ENCODE measurements at places on chromosomes 5 and 9. TPM values are rescaled to one million over a fixed set of nuclear protein-coding genes. Genes with fewer than 3 reads are reported as not detected.

DNA sequence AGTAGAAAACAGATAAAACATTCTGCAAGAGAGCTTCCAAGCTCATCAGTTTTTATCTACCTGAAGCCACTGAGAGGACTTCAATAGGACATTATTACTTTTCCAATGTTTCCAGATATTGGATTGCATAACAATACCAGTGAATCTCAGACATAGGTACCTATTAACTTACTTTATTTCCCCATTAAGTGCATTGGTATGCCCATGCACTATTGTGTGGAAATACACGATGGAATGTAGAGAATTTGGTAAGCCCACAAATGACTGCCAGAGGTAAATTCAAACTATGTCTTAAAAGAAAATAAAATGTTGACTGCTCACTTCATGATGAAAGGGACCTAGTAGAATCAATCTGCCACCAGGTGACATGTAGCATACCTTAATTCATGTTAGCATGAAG, 48.1 kb upstream of the PRR16 start:
- DNase-seq = no peak

GRCh38 chr5:98524773-98525172, 248.7 kb upstream of the RGMB start:
- no peak for DNase-seq

- DNase-seq = no peak
Observed at GRCh38 chr9:72552356-72552755, 30.9 kb downstream of the TMC1 start.

GRCh38 chr5:166074582-166075481, 2216.6 kb upstream of the WWC1 start:
- no peak for DNase-seq

DNA sequence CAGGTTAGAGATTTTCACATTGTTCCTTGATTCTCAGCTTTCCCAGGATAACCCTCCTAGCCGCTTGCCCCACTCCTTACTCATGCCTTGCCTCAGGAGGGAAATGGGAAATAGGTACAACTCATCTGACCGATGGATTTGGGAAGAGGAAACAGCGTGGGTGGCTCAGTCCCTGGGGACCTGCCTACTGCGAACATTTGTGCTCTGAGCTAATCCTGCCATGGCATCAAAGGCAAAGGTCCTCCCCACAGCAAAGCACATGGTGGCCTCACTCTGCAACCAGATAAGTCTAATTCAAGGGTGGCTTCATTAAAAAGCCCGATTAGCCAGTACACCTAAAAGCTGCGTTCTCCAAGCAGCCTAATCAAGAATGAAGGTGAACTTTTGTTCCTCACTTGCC, 82.4 kb upstream of the ADRA1B start:
- DNase-seq = no peak

DNA sequence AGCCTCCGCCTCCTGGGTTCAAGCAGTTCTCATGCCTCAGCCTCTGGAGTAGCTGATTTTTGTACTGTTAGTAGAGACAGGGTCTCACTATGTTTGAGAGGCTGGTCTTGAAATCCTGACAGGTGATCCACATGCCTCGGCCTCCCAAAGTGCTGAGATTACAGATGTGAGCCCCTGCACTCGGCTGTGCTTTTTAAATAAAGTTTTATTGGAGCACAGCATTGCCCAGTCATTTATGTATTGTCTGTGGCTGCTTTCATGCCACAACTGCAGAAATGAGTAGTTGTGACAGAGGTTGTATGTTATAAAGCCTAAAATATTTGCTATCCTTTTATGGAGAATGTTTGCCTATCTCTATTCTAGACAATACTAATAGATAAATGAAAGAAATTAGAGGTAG, 169.2 kb downstream of the AOPEP start:
- no peak for DNase-seq

- no peak for DNase-seq
Observed at GRCh38 chr9:123400926-123401503, 45.0 kb downstream of the CRB2 start.

DNA sequence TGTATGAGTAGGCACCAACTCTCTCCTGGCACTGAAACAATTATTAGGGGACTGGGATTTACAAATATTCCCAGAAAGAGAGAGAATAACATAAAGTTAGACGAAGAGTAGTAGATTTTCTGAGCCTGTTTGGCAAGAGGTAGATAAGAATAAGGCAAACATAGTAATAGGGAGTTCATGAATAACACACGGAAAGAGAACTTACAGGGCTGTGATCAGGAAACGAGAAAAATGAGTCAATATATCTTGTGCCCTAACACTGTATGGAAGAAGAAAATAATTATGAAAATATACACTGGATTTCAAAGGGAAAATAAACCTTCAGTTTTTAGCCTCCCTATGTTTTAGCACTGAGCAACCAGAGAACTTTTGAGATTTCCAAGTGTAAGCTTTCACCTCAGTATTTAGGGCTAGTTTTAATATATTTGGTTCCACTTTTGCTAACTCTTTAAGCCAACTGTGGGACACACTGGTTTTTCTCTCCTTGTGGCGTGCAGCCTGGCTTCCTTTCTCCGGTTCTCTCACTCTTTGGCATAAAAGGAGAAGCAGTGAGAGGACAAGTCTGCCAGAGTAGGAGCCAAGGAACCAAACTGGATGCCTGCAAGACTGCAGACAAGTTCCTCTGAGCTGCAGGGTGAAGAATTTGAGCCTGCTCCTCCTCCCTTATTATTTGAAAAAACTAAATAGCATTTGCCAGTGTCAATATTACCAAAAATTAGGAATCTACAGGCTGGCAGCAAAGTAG, 6.6 kb upstream of the KCNN2 start:
- no peak for DNase-seq

GRCh38 chr5:64754066-64754465, 14.4 kb downstream of the SREK1IP1 start:
- no peak for DNase-seq

DNA sequence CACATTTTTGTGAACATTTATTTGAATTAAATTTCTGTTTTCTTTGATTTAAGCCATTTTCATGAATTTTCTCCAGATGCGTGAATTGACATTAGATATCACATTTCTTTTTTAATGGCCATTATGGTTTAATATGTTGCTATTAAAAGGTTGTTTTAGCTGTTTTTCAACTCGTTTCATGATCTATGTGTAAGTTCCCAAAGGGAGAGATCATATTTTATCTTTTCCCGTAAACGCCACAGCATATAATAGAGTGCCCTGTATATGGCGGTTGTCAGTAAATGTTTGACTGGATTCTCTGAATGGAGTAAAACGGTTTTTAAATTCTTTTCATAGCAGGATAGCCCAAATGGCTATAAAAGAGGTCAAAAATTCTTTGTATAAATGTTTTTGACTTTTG, 35.8 kb downstream of the ZCCHC7 start:
- no peak for DNase-seq

DNA sequence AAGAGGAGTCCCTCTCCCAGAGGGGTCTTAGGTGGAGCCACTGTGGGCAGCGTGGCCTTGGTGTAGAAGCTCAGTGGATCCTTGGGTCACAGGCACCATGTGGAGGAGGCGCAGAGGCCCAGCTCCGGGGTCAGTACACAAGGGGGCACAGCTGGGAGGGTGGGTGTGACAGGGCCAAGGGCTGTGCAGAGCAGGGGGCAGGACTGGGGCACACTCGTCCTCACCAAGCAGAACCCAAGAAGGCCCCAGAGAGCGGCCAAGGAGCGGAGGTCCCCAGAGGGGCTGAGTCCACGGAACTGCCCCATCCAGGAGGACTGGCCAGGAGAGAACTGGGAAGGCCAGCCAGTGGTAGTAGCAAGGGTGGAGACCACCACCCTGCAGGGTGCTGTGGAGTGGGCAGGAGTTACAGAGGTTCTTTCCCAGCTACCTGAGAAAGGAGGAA, 2.5 kb upstream of the LPCAT1 start:
- DNase-seq = peak; percentile 37

The DMRTA1 gene
- polyA plus RNA-seq = 2.6 TPM

The NEURL1B gene
- 5.4 TPM for polyA plus RNA-seq
